NCI-H1105 (cell line): ENCODE measurements at places on chromosomes 5 and 9.

- DNase-seq, result no peak
Measured at GRCh38 chr5:134837530-134838181, 8.1 kb upstream of the C5orf24 start.

GRCh38 chr5:151125421-151125820, 32.2 kb downstream of the ANXA6 start:
- no peak for DNase-seq

- DNase-seq, result no peak
Measured at GRCh38 chr9:135903786-135904520, 3.4 kb downstream of the CAMSAP1 start.

DNA sequence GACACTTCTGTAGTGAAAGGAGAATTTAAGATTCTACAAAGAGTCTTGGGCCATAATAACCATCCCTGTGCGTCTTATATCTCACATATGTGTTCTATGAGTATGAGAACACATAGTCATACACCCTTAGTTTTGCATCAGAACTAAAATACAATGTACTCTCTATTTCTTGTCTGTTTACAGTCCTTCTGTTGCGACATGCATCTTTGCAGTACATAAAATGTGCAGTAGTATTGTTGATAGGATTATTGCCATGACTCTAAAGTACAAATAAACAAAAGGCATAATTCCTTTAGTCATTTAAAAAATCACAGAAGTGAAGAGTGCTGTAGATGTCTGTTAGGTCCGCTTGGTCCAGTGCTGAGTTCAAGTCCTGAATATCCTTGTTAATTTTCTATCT, 201.9 kb downstream of the NR3C1 start:
- no peak for DNase-seq

- no peak for DNase-seq
Measured at GRCh38 chr5:177327539-177328522, 16.1 kb upstream of the MXD3 start.

DNA sequence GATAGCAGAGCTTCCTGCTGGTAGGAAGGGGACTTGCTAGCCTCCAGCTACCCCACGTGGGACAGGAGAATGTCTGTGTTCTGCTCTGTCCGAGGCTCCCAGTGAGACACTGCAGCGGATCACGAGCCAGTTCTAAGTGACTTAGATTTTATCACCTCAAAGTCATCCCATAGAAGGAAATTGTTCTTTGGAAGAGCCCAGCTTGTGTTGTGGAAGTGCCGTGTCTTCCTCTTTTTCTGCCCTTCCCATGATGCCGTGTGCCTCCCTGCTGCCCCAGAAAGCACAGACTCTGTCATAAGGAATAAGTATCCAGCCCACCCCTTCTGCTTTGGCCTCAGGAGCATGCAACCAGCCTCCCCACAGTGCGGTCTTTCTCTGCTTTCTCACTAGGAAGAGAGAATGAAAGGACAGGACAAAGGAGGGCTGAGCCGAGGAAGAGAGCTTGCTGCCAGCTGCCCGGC, 35.6 kb downstream of the RUFY1 start:
- no peak for DNase-seq

DNA sequence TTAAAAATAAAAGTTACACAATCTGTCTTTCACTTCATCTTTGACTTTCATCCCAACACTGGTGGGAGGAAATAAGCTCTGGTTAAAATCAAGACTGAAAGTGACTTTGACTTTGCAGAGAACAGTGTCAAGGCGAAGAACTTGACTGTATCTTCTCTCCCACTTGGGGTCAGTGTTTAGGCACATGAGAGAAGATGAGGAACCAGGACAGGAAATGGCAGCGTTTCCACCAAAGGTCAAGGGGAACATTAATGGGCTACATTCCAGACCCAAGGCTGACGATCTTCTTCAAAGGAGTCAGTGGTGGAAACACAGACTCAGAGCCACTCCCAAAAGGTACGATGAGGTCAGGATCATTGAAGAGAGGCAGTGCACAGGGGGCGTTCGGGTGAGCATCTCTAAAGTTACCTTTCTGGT, 409.5 kb downstream of the ARHGEF28 start:
- DNase-seq, result no peak

GRCh38 chr9:116954731-116955130, 267.6 kb downstream of the TRIM32 start:
- DNase-seq, result no peak

GRCh38 chr9:113990570-113990907, 87.6 kb downstream of the AMBP start:
- no peak for DNase-seq

GRCh38 chr5:31770132-31770720, 131.3 kb downstream of the PDZD2 start:
- no peak for DNase-seq

GRCh38 chr5:178507151-178507932, 82.9 kb downstream of the COL23A1 start:
- no peak for DNase-seq

- no peak for DNase-seq
Measured at GRCh38 chr5:59423021-59423420, 470.5 kb downstream of the PDE4D start.

DNA sequence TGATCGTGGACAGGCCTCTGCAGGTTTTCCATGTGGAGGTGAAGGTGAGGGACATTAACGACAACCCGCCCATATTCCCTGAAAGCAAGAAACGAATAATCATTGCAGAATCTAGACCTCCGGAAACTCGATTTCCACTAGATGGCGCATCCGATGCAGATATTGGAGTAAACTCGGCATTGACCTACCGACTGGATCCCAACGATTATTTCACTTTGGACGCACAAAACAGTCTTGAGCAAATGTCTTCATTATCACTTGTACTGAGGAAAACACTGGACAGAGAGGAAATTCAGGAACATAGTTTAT, 621 bp downstream of the PCDHA13 start:
- DNase-seq, result no peak

DNA sequence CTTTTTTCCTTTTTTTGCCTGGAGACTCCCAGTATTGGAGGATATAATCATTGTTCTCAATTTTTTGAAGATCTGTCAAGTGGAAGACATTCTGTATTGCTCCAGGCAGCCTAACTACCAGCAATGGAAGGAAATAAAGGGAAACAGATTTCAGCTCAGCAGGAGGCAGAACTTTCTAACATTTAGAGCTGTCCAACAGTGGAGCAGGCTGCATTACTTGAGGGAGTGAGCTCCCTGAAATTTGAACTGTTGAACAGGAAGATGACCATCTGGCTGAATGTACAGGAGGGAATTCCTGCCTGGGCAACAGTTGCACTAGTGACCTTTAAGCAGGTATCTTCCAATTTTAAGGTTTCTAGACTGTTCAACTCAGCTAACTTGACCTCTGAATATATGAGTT, 1.1 kb upstream of the GAPVD1 start:
- no peak for DNase-seq

DNA sequence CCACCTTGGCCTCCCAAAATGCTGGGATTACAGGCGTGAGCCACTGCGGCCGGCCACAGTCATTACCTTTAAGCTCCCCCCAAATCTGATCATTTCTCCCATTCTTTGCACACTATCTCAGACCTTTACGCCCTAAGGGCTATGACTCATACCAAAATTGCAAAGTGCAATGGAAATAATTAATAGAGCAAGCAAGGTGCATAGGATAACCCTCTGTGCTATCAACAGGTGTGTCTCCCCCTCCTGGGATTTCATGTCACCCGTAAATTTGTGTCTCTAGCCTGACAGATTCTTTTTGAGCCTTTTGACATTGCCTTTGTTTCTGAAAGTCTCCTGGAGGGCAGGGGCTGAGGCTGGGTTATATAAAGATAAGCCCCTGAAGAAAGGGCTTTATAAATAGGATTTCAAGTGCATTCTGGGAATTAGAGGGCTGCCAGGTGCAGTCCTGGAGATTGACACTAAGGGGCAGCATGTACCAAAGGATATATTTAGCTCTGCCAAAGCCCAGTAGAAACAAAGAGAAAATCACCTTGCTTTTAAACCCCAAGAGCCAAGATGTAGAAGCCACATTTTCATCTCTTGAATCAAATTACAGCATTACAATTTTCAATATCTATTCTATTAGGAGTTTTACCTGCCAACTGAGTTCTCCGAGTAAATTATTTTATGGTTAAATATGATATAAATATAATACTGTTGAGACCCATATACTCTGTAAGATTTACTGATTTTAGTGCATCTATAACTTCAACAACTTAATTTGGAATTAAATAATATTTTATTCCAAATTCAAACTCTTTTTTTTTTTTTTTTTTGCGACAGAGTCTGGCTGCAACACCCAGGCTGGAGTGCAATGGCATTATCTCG, 18.2 kb downstream of the S100Z start:
- DNase-seq, result peak; percentile 27

DNA sequence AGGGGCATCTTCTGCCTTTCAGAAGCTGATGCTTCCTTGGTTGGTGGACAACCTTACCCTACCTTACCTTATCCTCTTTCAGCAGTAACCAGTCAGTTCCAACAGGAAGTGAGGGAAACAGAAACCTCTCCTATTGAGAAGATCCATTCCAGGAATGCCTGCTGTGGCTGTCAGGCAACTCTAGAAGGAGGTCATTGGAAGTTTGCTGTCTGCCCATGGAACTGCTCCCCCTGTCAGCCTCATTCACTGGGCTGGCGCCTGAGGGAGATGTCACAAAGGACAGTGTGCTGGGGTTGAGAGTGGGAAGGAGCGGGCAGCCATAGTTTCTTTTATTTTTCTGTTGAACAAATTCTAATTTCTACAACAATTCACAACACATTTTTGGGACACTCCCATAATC, 54.7 kb downstream of the IRX1 start:
- DNase-seq, result no peak

GRCh38 chr9:127572961-127573721, 38.9 kb upstream of the STXBP1 start:
- no peak for DNase-seq

- no peak for DNase-seq
Measured at GRCh38 chr5:157993986-157994691, 135.2 kb upstream of the CLINT1 start.

- no peak for DNase-seq
Measured at GRCh38 chr5:73412597-73412988, 36.0 kb downstream of the FOXD1 start.

DNA sequence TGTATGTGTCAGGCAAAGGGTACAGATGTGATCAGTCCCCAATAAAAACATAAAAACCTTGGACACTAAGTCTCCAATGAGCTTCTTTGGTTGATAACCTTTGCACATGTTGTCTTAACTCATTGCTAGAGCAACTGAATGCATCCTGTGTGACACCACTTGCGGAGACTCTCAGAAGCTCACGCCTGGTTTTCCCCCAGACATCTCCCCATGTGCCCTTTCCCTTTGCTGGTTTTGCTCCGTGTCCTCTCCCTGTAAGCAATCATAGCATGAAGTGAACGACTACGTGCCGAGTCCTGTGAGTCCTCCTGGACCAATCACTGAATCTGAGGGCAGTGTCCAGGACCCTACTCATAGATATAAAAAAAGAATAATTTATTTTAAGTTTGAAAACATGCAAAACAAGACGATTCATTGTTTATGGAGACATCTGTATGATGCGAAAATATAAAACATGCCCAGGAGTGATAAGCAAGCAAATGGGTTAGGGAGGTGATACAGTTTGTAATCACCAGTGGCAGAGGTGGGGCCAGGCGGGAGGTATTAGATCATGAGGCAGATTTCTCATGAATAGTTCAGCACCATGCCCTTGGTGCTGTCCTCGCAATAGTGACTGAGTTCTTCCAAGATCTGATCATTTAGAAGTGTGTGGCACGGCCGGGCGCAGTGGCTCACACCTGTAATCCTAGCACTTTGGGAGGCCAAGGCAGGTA, 115.5 kb downstream of the MED10 start:
- DNase-seq, result no peak

DNA sequence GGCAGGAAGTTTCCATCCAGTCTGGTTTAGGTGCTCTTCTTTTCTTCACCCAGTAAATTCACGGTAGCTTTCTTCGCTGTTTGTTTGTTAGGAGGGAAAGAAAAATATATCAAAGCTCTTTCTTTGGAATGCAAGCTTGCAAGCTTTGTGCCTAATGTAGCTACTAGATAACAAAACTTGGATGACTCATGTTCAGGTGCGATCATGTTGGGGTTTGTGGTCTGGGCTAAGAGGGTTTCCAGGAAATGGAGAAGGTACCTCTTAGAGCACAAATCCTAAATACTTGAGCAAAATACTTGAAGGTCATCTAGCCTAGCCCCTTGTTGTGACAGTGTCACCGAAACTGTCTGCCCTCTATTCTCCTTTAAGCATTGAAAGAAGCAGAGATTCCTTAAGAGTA, 17.7 kb downstream of the SRP19 start:
- DNase-seq, result no peak

DNA sequence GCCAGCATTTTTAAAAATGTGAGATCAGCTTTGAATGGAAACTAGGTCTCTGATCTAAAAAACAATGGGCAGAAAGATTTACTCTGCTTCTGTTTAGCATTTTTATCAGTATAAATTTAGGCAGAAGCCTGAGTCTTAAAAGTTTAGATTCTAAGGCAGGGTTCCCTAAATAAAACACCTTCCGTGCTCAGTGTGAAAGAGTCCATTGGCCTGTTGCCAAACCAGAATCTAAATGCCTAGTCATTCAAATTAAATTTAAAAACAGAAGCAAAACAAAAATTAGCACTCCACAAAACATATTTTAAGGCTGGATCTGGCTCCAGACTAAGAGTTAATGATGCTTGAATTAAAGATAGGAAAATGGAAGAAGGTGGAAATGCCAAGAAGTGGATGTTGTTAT, 4.5 kb downstream of the TYRP1 start:
- DNase-seq, result peak; percentile 23

DNA sequence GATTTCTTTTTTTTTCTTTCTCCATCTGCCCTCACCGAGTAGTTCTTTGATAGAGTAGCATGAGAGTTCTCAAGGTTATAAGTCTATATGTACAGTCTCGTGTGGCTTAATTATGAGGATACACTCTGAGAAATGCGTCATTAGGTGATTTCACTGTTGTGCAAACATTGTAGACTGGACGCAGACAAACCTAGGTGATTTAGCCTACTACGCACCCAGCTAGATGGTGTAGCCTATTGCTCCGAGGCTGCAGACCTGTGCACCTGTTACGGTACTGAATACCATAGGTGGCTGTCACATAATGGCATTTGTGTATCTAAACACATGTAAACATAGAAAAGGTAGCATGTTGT, 26.9 kb upstream of the CORO2A start:
- DNase-seq, result no peak

DNA sequence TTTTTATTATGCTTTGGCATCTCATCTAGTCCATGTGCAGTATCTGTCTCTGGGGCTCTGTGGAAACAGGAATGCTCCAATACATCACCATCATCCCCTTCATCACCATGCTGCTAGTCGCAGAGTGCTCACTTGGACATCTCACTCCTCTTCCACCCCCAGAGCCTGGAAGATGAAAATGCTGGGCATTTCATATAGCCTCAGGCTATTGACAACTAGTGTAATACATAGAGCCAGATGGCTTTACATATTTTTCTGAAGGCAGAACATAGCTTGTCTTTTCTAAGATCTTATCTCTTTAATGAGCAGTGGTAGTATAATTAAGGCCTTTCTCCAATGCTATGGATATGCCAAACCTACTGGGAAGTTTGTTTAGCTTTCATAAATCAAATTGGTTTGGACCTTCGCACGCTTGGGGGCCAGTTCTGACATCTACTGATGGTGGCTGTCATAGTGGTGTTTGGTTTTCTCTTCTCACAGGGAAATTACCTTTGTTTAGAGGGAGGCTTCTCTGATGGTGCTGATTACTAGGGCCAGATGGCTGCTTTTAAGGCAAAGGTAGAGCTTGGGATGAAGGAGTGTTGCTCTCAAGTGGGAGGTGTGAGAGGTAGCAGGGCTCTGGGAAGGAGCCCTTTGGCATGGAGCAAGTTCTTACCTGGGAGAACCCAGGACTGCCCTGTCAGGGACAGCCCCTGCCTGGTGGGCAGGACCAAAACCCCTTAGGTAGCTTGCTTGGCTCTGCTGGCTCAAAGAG, 63.1 kb upstream of the CXCL14 start:
- no peak for DNase-seq
